ENCODE measurements at places on chromosomes 5 and 9. TPM values are rescaled to one million over a fixed set of nuclear protein-coding genes. Genes with fewer than 3 reads are reported as not detected.

DNA sequence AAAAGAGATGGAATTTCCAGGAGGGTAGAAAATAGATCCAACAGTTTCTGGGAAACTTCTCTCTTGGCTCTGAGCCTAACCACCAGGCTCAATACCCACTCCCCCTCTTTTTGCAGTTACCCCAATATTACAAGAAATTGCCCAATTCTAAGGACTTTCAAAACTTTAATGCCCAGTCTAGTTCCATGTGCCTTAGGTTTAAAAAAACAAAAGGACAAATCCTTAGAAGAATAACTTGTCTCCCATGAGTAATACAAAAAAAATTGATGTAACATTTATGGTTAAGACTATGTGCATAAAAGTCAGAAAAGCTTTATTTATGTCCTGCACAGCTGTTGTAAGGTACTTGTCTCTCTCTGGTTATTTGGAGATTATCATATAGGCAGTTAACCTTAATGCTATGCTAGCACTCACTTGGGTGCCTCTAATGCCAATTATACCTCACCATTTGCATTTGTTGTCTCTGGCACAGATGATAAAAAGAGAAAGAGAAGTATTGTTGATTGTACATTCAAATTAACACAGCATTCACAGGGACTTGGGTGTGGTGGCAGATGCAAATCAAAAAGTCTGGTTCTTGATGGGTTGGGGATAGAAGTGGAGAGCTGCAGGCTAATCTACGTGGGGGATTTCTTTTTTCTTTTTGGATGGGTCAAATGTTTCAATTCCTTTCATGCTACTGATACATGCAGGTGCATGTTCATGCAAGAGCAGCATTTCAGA is 159.4 kb downstream of the PIK3R1 start:
- ATAC-seq: no peak

- ATAC-seq: no peak
Measured at GRCh38 chr9:38254151-38254550, 138.4 kb upstream of the ALDH1B1 start.

DNA sequence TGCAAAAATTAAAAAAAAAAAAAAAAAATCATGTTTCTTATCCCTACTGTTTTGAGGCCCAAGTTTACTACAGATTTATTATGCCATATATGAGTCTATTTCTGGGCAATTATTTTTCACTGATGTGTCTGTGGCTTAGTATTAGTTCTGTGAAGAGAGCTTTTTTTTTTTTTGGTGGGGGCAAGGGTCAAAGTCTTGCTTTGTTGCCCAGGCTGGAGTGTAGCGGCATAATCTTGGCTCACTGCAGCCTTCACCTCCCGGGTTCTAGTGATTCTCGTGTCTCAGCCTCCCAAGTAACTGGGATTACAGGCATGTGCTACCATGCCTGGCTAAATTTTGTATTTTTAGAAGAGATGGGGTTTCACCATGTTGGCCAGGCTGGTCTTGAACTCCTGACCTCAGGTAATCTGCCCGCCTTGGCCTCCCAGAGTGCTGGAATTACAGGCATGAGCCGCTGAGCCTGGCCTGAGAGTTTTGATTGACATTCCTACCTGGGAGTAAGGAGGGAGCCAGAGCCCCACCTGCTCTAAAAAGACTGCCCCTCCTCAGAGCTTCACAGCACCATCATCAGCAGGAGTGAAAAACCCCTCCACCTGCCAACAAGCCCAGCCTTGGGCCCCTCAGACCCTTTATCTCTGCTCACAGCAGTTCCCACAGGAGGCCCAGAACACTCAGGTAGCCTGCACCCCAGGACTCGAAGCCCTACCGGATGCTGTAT is 36.1 kb upstream of the JADE2 start:
- ATAC-seq: no peak

The SEMA4D gene
- 6.8 TPM for total RNA-seq

GRCh38 chr5:171543148-171543815 is 123.8 kb downstream of the FGF18 start:
- ATAC-seq: no peak

The TMOD1 gene
- 74.5 TPM for total RNA-seq

The NR4A3 gene
- total RNA-seq: 1.1 TPM

The ORM1 gene
- total RNA-seq: 1.6 TPM

DNA sequence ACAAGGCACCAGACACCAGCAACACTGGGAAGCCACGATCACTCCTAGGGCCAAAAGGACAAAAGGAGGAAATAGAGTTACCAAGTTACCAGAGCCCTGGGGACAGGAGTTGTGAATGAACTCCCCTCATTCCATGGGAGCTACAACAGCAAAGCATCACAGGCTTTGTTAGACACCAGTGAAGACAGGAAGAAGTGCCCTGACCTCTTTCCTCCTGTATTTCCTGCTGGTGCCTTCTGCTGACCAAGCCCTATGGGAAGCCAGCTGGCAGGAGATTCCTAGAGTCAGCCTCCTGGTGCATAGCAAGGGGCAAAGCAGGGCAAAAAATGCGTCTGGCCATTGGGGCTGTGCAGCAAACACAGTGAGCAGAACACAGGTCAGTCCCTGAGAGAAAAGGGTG is 374.7 kb downstream of the ZSWIM6 start:
- ATAC-seq: no peak

GRCh38 chr5:131536211-131536826 is 98.7 kb downstream of the RAPGEF6 start:
- ATAC-seq: no peak

- no peak for ATAC-seq
Measured at GRCh38 chr5:108295578-108296368, 86.1 kb downstream of the FBXL17 start.

The CDH18 gene
- not detected for total RNA-seq

DNA sequence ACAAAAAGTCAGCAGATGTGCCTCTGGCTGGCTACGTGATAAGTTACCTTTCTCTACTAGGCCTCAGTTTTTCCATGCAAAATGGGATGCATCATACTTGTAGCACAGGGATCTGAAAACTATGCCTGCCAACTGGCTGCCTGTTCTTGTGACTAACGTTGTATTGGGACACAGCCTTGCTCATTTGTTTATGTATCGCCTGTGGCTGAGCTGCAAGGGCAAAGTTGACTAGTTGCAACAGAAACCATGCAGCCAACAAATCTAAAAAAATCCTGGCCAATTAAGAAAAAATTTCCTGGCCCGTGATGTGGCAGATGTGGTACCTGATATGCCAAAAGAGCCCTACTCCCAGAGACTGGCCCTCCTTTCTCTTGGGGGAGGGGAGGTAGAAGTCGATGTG is 131.3 kb downstream of the SEC61B start:
- peak; percentile 76 for ATAC-seq

The NEUROG1 gene
- not detected for total RNA-seq

- no peak for ATAC-seq
Measured at GRCh38 chr5:122424132-122424531, 112.1 kb downstream of the SNCAIP start.

DNA sequence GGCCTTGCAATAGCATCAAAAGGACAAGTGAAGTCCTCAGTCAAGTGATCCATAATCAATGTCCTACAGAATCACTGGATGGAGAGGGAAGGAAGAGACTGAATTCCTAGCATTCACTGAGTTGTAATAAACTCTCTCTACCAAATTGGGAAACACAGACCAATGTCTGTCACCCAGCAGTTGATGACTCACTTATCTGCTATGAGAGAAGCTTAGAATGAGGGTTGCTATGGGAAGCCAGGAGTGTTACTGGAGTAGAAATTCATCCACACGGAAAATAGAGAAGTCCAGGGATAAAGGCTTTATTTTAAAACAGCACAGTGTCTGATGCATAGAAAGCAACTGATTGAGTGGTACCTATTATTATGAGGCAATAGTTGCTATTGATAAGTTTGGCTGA is 407.4 kb downstream of the BRINP1 start:
- ATAC-seq: peak; percentile 86

GRCh38 chr9:127525401-127526188 is 74.3 kb downstream of the LRSAM1 start:
- ATAC-seq: no peak

The SLC6A19 gene
- total RNA-seq: not detected

The SPOCK1 gene
- 46.5 TPM for total RNA-seq

GRCh38 chr5:5199495-5199894 is 59.4 kb downstream of the ADAMTS16 start:
- no peak for ATAC-seq

GRCh38 chr5:18023275-18023674 is 389.0 kb downstream of the TAF11L14 start:
- ATAC-seq: no peak

- no peak for ATAC-seq
Measured at GRCh38 chr9:134986957-134987356, 69.2 kb upstream of the FCN1 start.

- ATAC-seq: no peak
Measured at GRCh38 chr5:102523541-102524175, 24.9 kb upstream of the SLCO6A1 start.

The CDK7 gene
- total RNA-seq: 19.5 TPM

The IL31RA gene
- total RNA-seq: 0.57 TPM

The SCGB3A2 gene
- total RNA-seq: not detected

DNA sequence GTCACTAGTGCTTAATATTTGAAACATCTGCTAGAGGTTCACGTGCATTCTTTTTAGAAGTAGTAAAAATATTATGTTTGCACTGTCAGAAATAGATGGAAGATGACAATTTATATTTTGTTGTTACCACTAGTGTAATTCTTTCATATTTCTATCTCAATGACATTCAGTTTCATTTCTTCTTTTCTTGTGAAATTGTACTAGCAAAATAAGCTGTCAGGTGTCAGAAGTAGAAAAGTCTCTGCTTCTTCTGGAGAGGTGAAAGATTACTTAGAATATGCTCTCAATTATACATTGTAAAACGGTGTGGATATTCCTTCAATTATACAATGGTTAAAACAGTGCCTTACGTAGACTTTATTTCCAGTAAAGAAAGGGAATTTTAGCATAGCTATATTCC is 395.4 kb downstream of the CSNK1G3 start:
- no peak for ATAC-seq

The GABRA6 gene
- not detected for total RNA-seq

- ATAC-seq: no peak
Measured at GRCh38 chr9:86039991-86040860, 59.1 kb downstream of the GOLM1 start.

GRCh38 chr5:34452170-34452828 is 203.8 kb upstream of the RAI14 start:
- ATAC-seq: no peak

The CDC25C gene
- total RNA-seq: not detected

The KIF20A gene
- 2.0 TPM for total RNA-seq

DNA sequence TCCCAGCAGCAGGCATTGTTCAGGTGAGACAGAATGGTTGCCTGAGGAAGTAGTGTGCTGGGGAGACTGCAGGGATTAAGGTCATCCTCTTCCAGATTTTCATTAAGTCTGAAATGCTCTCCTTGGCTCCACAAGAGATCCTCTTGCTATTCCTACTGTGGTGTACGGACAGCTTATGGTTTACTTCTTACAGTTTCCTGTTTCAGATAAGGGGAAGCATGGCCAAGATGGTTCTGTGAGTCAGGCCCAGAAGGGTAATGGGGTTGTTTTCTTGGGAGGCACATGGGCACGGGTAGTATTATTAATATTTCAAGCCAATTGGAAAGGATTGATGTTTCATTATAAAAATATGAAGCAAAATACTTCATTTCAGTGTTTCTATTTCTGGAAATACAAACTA is 42.9 kb downstream of the GLRX start:
- no peak for ATAC-seq

DNA sequence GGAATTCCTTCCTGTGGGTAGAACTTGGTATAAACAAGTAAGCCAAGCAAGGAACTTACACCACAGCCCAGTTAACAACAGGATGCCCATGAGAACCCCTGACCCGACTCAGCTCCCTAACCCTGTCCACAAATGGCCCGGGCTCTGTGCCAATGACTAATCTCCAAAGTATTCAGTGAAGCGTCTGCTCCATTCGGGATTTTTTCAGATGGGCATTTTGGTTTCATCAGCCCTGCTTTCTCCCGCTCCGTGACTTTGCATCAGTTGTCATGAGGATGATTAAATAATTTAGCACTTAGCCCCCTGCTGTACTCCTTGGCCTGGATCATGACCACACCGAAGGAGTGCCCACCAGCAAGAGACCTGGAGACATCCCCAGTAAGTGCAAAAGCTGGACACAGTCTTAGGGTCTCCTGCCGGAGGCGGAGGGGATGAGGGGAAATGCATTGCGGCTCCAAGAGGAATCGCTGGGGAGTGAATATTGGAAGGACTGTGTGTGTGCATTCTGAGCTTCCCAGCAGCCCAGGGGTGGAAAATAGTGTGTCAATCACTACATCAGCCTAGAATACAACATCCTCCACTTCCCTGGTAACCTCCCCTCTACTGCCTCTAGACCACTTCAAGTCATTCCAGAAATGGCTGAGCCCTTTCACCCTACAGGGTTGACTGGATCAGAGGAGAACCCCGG is 41.4 kb upstream of the DNAH5 start:
- no peak for ATAC-seq

DNA sequence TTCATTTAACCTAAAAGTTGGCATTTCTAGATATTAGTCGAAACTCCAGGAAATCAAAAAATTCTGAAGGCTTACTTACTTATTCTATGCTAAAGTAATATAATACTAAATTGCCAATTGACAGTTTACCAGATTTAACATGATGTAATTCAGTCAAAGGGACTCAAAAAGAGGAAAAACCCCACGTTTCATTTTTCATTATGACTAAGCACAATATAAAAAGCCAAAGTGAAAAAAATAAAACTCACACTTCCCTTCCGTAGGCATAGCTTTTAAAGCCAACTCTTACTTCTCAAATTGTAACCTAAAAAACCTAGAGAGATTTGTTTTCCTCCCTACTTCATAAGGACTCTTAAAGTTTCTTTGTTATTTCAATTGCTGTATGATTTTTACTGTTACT is 146.6 kb downstream of the RAPGEF6 start:
- ATAC-seq: no peak
